ENCODE measurements at places on chromosomes 13 and 19. TPM values are rescaled to one million over a fixed set of nuclear protein-coding genes. Genes with fewer than 3 reads are reported as not detected.

Gene TRPC4
- polyA plus RNA-seq, result 0.14 TPM

Gene ETHE1
- 44.8 TPM for polyA plus RNA-seq

Gene GJA3
- 0.14 TPM for polyA plus RNA-seq

Gene LYL1
- polyA plus RNA-seq, result 14.0 TPM

Gene STAP2
- 21.3 TPM for polyA plus RNA-seq

Gene ASF1B
- polyA plus RNA-seq, result 2.9 TPM

Gene TUBA3C
- not detected for polyA plus RNA-seq

Gene HCST
- polyA plus RNA-seq, result 158 TPM

Gene TUBB4A
- 1.1 TPM for polyA plus RNA-seq

Gene CEACAM7
- polyA plus RNA-seq, result 1.8 TPM

Data from thymus (tissue), 14 donors.